ENCODE measurements at places on chromosomes 11 and 22. TPM values are rescaled to one million over a fixed set of nuclear protein-coding genes. Genes with fewer than 3 reads are reported as not detected.

The APOA1 gene
- total RNA-seq = 1.1 TPM

The ZNF70 gene
- 4.6 TPM for total RNA-seq

The NPAT gene
- 14.8 TPM for total RNA-seq

The OR6T1 gene
- not detected for total RNA-seq

The OR4D5 gene
- not detected for total RNA-seq

The OR10G8 gene
- total RNA-seq = not detected

All from tongue (tissue), 3 donors.